ENCODE measurements at places on chromosomes 3 and 15.
A peak's percentile ranks its signal among the peaks of the same experiment; 100 is the strongest.

GRCh38 chr3:14831916-14832450 lies 13.2 kb downstream of the FGD5 start:
- DNase-seq: no peak

DNA sequence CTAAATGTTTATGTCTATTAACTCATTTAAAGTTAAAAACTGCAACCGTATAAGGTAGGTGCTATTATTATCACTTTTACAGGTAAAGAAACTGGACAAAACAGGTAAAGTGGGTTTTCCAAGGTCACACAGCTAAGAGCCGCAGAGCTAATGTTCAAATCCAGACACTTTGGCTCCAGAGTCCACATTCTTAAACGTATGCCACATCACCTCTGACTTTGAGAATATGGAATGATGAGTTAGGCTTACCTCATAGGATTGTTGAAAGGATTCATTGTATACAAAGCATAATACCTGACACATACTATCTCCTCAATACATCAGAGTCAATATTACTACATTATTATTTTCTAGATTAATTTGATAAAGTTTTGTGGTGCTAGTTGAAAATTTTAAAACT lies 240.9 kb upstream of the STT3B start:
- no peak for DNase-seq

- DNase-seq: no peak
Measured at GRCh38 chr3:122858373-122858772, 63.5 kb downstream of the SLC49A4 start.

DNA sequence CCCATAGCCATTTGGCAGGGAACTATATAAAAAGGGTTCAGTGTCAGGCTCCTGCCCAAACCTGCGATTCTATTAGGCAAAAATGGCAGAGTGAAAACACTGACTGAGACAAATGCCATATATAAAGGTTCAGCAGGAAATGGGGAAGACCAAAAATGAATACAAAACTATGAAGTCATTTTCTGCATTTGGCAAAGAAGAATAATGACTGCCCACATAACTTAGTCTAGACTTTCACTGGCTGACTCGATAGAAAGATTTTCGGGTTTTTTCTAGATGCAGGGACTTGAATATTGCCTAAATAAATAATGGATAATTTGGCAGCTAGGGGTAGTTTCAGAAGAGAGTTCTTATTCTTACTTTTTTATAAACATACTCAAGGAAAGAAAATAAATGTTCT lies 178.0 kb downstream of the TPRG1 start:
- no peak for DNase-seq

GRCh38 chr15:31383139-31383538 lies 56.5 kb downstream of the KLF13 start:
- no peak for DNase-seq

DNA sequence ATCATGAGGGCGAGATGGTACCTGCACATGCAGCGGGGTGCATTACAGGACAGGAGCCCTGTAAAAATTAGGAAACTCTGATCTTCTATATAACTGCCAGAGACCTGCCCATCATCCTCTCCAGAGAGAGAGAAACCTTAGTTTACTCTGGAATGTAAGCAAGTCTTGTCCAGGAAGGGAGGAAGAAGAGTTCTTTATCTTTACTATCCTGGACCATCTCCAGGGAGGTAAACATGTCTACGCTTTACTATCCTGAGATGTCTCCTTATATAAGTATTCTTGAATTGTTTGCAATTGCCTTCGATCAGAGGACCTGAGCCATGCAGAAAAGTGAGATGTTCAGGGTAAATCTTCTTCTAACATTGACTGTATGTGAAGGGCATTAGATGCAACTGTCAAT lies 12.7 kb upstream of the HACD2 start:
- no peak for DNase-seq

GRCh38 chr3:14587740-14588360 lies 47.7 kb upstream of the GRIP2 start:
- no peak for DNase-seq

GRCh38 chr15:86624261-86625036 lies 544.8 kb downstream of the AGBL1 start:
- DNase-seq: peak; percentile 86

- no peak for DNase-seq
Measured at GRCh38 chr3:166743481-166744134, 636.5 kb downstream of the ZBBX start.

GRCh38 chr3:117439812-117440211 lies 730.2 kb downstream of the TUSC7 start:
- no peak for DNase-seq

- DNase-seq: no peak
Measured at GRCh38 chr15:25714538-25714840, 148.6 kb downstream of the ATP10A start.

DNA sequence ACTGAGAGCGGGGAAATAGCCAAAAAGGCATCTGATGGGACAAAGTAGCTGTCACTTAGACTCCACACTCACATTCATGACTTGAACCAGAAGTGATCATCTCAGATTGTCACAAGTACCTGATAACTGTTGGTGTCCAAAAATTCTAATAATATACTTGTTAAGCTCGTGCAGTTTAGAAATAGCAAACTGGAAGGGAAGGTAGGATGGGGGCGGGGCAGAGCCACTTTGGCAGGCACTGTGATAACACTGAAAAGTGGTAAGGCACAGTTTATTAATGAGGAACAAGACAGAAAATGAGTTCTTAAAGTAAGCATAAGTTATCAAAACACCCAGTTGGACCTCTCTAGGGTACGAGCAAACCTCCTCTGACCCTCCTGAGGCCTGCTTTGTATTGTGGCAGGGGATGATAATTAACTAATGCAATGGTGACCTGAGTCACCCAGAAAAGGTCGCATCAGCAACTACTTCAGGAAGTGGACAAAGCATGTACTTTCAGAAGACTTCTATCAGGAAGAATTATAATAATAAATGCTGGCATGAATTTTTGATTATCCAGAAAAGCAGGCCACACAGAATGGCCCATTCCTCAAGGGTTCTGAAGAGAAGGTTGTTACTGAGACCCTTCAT lies 54.4 kb downstream of the ADCY5 start:
- no peak for DNase-seq

DNA sequence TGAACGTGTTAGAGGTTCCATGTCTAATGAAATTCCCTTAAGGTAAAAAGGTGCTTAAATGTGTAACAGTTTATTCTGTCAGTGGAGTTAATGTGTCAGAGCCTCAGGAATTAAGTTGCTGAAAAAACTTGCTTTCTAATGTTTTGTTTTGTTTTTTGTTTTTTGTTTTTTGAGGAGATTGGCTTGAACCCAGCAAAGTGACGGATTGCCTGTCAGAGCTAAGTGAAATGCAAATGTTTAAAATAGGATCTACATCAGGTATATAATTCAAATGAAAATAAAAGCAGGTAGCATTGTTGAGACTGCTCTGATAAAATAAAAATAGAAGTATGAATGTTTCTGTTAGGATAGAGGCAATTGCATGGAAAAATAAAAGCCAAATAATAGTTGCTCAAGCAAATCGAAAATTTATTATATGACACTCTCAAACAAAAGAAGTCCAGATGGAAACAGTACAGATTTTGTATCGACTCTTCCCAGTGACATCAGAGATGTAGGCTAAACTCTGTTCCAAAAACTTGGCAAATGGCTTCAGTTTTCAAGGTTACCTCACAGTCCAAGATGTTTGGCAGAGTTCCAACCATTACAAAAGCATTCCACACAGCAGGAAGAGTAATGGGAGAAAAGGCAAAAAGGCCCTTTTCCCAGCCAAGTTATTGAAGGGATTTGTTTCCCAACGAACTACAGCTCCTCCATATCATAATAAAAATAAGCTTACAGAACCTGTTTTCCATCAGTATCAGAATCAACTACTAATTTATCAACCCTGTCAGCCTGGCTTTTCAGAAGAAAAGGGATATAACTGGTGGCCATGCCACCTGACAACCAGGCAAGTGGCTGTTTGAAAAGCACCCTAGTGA lies 291.0 kb downstream of the TBL1XR1 start:
- no peak for DNase-seq

GRCh38 chr3:112689385-112689784 lies 48.4 kb upstream of the CCDC80 start:
- DNase-seq: no peak

- DNase-seq: no peak
Measured at GRCh38 chr3:16026753-16027152, 147.7 kb upstream of the GALNT15 start.

DNA sequence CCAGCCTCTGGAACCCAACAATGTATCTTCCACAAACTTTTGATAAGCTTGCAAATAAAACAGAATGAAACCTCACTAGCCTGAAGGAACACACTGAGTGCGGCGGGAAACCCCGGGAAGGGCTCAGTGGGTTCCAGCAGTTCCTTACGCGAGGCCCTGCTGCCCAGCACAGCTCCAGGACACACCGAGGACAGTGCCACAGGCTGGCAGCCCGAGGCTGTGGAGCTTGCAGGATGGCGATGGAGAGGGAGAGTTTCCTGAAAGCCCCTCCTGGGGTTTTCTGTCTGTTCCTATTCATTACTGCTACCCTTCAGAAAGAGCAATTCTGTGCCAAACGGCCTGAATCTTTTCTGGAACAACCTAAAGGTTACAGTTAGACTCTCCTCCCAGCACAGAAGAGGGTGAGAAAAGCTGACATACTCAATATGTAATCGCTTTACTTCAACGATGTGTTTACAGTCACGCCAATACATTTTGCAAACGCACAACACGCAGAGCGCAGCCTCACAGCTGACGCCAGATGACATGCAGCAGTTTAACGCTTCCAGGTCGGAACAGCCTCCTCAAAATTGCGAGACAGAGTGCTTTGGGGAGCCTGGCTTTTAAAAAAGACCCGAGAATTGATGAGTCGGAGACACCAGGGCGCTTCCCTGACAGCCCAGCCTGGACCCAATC lies 57.1 kb upstream of the RPL32 start:
- DNase-seq: no peak

DNA sequence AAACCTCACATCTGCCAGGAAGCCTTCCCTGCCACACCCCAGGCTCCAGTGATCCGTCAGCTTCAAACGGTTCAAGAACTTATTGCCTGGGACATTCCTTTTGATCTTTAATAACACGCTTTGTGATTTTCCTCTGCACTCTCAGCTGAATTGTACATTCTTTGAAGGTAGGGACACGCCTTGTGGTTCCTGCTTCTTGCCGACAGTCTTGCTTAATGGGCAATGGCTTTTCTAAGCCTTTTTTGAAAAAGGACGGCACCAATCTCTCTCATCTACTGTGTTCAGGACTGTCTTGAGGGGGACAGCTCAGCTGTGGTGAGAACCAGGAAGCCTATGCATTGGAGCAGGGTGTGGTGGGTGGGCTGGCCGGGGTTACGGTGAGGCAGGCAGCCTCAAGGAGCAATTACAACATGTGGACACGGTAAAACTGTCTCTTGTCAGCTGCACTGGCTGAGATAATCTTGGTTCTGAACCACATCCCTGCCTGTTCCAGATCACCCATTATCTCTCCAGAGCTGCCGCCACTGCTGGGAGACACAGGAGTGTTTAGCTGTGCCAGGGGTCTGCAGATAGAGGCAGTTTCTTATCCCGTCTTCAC lies 46.0 kb upstream of the GLCE start:
- DNase-seq: no peak

GRCh38 chr15:83248151-83249029 lies 36.1 kb downstream of the BNC1 start:
- DNase-seq: no peak

GRCh38 chr3:132038198-132038825 lies 3.5 kb upstream of the CPNE4 start:
- no peak for DNase-seq

- DNase-seq: no peak
Measured at GRCh38 chr3:35473956-35474355, 165.4 kb upstream of the ARPP21 start.

GRCh38 chr15:35693886-35694285 lies 147.9 kb upstream of the DPH6 start:
- DNase-seq: no peak

DNA sequence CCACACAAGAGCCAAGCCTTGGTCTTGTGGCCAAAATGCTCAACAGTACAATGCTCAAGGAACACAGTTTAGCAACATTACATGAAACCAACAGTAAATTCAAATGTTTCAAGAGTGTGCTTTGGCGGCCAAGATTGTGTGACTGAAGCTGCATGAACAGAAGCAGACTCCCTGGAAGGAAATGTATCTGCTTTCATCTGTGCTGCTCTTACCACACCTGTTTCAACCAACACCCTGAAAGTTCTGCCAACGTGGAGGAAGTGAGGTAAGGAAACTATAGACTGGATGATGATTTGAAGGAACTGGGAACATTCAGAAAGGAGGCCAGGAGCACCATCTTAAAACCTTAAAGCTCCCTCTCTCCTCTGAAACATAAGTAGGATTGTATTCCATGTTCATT lies 55.7 kb downstream of the MB21D2 start:
- no peak for DNase-seq

DNA sequence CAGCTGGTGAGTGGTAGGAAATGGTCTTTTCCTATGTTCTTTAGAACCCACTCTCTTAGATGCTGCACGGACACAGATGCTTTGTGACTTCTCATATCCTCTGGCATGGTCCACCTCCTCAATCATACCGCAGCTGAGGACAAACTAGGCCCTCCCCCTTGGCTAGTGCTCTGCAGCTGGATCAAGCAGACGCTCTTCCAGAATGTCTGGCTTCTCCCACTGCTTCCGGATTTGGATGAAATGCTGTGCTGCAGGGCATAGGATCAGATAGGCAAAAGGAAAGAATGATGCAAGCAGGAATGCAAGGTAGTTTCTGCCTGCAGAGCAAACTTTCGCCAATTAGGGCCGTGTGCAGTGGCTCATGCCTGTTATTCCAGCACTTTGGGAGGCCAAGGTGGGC lies 75.7 kb upstream of the SLC4A7 start:
- no peak for DNase-seq

GRCh38 chr3:126261037-126261436 lies 80.7 kb upstream of the ALDH1L1 start:
- no peak for DNase-seq

- DNase-seq: no peak
Measured at GRCh38 chr15:76983590-76984375, 11.1 kb upstream of the PSTPIP1 start.

- no peak for DNase-seq
Measured at GRCh38 chr3:89025185-89025584, 82.2 kb upstream of the EPHA3 start.

- no peak for DNase-seq
Measured at GRCh38 chr15:88238618-88239430, 17.7 kb downstream of the NTRK3 start.
